ENCODE measurements at places on chromosomes 7 and 10. TPM values are rescaled to one million over a fixed set of nuclear protein-coding genes. Genes with fewer than 3 reads are reported as not detected.

The OR2A12 gene
- total RNA-seq = not detected

The KIAA1549 gene
- 0.75 TPM for total RNA-seq

The SMKR1 gene
- total RNA-seq = 4.8 TPM

The POLR2J2 gene
- 21.5 TPM for total RNA-seq

The TPK1 gene
- total RNA-seq = 11.5 TPM

The CREB5 gene
- total RNA-seq = not detected

The VAX1 gene
- not detected for total RNA-seq

The GLI3 gene
- not detected for total RNA-seq

The GIMAP4 gene
- 84.2 TPM for total RNA-seq

The LOXL4 gene
- not detected for total RNA-seq

The SRGN gene
- total RNA-seq = 1,242 TPM

The SPDYE2B gene
- not detected for total RNA-seq

The ENTPD1 gene
- 26.3 TPM for total RNA-seq

The C10orf53 gene
- total RNA-seq = not detected

The KLF14 gene
- not detected for total RNA-seq

The IFIT1B gene
- not detected for total RNA-seq

All from activated T-helper 1 cell treated with anti-CD3 and anti-CD28 coated beads, Interleukin-12 subunit alpha, Interleukin-12 subunit beta, Interleukin-2, Interleukin-4 antibody, amounts not matched to agents 30 ng/mL and 10 ng/mL and 1 ng/mL, durations not matched to agents 14 hours and 24 hours and 36 hours (primary cell).